Upper lobe of left lung (tissue), 6 donors: ENCODE measurements at places on chromosomes 2 and 18. TPM values are rescaled to one million over a fixed set of nuclear protein-coding genes. Genes with fewer than 3 reads are reported as not detected.

POTEC gene
- not detected for total RNA-seq

HRH4 gene
- total RNA-seq: 0.10 TPM

TEX44 gene
- not detected for total RNA-seq

DNAJC5G gene
- not detected for total RNA-seq

UGT1A5 gene
- not detected for total RNA-seq

LYG2 gene
- not detected for total RNA-seq

PKDCC gene
- total RNA-seq: 85.9 TPM

GPR75 gene
- 1.6 TPM for total RNA-seq

VWC2L gene
- not detected for total RNA-seq
